NCI-H2081 treated with DMSO at 0.1 percent for 48 hours (cell line): ENCODE measurements at places on chromosomes 7 and 10.

- DNase-seq = no peak
These were observed 270.4 kb downstream of the RELN start for GRCh38 chr7:103719070-103719469.

GRCh38 chr10:117240621-117241529 lies at the start of gene SLC18A2:
Gene SLC18A2 (plus strand): TSS chr10:117241114. CDS start chr10:117241694, 580 bp downstream.
- DNase-seq = no peak

DNA sequence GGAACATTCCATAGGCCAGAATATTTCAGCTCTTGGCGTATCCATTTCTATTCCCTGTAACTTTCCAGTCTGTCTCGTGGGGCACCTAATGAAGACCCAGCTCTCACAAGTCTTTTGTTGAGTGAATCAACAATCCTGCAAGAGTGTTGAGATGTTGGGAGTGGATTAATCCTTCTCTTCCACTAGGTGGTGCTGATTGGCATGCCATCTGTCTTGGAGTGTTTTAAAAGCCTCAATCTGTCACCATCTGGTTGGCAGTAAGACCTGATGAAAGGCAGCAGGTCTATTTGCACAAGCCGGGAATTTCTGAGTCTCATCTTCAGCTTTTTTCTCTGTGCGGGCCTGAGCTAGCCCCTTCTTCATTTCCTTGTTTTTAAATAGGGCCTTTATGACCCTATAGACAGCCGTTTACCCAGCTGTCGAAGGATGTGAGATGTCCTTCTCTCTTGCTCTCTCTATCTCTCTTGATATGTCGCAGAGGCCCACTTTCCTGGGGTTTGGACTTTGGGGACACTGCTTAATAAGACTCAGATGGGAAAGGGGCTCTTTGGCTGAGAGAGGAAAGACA lies 180.5 kb downstream of the ZNF365 start:
- no peak for DNase-seq

DNA sequence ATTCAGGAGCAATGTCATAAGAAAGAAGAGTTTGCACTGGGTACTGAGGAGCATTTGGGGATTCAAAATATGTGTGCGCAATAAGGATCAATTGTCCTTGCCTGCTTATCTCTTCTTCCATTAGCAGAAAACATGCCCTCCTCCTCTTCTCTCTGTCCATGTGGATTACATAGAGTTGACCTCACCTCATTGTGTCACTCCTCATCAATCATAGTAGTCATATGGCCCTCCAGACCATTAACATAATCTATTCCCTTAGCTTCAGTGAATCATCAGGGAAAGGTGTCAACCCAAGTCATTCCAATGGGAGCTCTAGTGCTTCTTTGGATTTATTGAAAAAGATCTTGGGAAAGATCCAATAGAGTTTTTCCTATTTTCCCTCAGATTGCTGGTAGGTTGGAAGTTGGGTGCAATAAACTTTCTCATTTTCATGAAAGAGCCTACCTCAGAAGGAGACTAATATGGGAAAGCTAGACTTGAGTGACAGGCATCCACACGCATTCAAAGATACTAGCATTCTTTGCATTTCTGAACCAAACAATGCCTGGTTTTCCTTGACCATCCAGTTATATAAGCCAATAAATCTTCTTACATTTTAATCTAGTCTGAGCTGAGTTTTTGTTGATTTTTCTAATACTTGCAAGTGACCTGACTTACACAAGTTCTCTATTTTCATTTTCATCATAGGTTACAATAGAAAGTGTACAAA lies 71.5 kb upstream of the FAM13C start:
- DNase-seq = no peak

- DNase-seq = no peak
These were observed 3.9 kb upstream of the CDK6 start for GRCh38 chr7:92840316-92840715.

- DNase-seq = no peak
These were observed 75.4 kb downstream of the AFAP1L2 start for GRCh38 chr10:114328874-114329273.

- no peak for DNase-seq
These were observed 50.5 kb downstream of the POT1 start for GRCh38 chr7:124879103-124879502.

GRCh38 chr7:100087055-100087750 lies 1.6 kb upstream of the COPS6 start:
- no peak for DNase-seq

DNA sequence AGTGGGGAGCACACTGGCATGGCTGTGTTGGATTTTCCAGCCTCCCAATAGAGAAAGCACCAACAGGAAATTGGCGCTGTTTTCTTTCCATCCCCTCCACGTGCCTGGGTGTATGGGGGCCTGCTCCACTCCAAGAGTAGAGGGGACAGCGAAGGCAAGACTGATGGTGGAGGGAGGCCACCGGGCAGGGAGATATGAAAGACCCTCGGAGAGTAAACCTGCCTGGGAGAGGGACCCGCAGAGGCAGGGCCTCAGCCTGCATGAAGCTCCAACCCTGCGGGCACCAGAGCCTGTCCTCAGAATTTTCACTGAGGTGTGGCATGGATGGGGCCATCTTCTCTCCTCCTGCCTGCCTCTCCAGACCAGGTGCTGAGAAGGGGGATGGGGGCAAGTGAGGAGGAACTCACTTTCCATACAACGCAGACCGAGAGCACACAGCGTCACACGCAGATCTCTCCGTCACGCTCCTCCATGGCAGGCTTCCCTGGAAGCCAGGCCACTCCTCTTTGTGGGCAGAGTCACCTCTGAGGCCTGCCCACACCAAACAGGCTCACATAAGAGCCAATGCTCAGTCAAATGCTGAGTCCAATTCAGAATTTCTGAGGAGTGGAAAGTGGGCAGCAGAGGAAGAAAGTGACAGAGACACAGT lies 18.8 kb downstream of the ANXA11 start:
- DNase-seq = no peak

GRCh38 chr7:3082831-3083230 lies 39.2 kb upstream of the CARD11 start:
- no peak for DNase-seq

- DNase-seq = no peak
These were observed 221.3 kb upstream of the FRMD4A start for GRCh38 chr10:14552015-14552414.

DNA sequence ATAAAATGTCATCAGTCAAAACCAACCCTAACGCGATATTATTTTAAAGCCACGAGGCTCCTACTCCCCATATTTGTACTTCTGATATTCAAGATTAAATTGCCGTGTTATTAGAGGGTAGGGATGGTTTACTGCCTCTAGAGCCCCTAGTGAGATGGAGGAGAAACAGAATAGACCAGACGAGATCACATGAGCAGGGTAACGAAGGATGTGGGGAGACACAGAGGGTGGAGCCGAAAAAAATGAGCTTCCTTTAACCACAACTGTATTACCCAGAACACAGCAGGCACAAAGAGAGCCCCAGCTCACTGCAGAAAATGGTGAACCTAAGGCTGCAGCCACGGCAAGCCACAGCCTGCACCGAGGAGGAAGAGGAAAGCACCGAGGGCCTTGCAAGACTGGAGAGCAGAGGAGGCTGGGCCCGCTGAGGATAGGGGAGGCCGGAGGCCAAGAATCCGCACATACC lies 14.3 kb downstream of the ZC3HAV1 start:
- DNase-seq = no peak

GRCh38 chr7:107168233-107169119 lies at the start of gene HBP1:
Gene HBP1 (plus strand): TSS chr7:107169003. CDS start chr7:107179894, 10,891 bp downstream.
- DNase-seq = peak; percentile 100

DNA sequence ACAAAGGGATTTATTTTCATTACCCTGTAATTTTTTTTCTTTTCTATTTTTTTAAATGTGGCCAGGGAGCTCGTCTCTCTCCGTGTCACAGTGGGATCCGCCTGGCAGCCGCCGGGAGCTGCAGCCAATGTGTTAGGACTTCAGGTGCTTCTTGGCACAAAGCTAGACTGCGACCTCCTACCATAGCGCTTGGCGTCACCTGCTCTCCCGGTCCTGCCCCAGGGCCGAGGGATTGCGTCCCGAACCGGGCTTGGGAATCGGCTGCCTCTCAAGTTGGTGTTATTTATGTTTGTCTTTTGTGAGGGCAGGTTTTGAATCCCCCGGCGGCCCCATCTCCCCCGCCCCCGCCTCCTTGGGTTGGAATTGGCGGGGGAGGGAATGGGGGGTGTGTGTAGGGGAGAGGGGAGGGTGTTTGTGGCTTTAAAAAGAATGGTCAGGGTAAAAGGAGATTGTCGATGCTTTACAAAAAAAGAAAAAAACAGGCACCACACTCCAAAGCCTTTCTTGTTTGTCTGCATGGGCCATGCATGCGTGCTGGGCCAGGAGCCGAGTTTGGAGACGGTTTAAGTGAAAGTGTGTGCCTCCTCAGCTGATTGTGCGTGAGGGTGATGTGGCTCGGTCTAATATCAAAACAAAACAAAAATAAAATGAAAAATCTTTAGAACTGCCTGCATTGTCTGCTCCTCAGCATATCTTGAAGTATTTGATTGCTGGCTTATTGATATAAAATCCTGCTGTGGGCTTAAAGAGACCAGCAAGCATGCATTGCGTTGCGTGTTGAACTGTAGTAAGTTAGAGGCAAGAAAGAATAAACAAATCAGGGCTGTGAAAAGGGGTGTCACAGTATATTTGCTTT lies 1.2 kb downstream of the PPP1R9A start:
- DNase-seq = peak; percentile 50

GRCh38 chr7:94333810-94334209 lies 60.9 kb upstream of the COL1A2 start:
- no peak for DNase-seq

DNA sequence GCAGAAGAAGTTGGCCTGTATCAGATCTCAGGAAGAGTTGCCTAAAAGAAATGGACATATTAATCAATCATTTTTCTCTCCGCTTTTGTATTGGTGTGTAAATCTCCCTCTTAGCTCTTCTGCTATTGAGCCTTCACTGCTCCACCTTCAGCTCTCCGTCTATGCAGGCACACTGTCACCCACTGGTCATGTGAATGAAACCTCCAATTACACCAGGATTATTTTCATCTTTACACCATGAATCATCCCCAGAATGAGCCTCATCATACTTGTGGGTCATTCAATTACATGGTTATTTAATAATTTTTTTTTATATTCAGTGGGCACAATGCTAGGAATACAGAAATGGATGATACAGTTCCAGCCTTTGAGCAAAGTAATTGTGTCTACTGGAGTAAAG lies 92.6 kb downstream of the LRRC4 start:
- DNase-seq = no peak

DNA sequence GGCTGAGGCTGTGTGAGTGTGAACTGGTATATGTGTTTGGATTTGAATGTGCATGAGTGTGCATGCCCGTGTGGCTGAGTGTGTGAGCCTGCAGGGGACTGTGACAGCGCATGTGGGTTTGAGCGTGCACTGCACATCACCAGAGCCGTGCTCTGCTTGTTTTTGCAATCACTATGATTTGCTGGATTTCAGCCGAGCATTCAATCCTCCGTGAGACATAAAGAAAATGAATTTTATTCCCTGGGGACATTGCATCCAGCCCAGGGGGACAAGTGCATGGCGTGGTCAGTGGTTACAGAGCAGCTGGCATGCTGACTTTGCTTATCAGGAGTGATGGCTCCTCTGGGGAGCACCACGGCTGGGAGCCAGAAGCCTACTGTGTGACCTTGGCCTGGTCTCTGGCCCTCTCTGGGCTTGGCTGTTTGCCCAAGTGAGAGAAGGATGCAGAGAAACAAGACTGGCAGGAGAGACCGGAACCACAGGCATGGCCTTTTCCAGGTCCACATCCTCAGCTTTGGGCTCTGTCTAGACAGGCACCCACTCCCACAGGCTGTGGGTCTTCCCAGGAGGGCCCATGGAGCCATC lies 160.2 kb upstream of the UNC5B start:
- DNase-seq = no peak

DNA sequence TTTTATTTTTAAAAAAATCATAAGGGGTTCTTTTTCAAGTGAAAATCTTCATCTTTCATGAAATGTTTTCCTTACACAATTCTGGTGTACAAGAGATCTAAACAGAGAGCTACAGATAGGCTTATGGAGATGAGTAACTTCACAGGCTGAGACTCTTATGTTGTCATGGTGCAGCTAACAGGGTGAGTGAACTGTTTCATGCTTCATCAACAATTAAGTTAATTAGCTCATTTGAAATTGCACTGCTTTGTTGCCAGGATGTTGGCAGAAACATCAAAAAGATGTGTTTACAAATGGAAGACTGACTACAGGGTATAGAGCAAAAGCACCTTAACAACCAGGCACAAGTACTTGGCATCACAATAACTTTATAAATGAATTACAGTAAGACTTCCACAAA lies 230.8 kb downstream of the FOXP2 start:
- DNase-seq = peak; percentile 90

- peak; percentile 18 for DNase-seq
These were observed 150.1 kb upstream of the BMPER start for GRCh38 chr7:33754933-33755928.

DNA sequence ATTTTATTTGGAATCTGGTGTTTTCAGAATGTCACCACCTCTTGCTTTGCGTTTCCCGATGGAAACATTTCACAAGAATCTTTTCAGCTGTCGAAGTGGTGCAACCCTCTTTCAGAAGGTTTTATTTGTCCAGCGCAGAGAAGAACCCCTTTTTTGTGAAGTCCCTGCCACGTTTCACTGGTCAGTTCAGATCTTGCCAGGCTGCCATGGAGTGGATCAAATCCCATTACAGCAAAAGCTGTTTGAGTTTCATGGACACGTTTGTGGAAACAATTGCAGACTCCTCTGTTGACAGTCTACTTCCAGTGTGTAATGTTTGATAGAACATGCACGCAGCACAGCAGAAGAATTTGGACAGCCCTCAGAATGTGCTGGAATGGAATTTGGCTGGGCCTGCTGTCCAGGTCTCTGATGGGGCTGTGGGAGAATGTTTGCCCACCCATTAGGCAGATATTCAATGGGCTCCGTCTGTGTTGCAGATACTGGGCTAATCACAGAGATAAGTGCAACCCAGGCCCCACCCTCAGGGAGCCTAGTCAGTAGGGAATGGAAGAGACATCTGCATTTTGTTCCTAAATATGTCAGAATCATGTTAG lies 143.2 kb downstream of the GRK5 start:
- no peak for DNase-seq

- DNase-seq = no peak
These were observed 260.3 kb downstream of the SNX13 start for GRCh38 chr7:17680026-17680425.

- no peak for DNase-seq
These were observed 691.5 kb upstream of the LRRN3 start for GRCh38 chr7:110399421-110399820.

- DNase-seq = peak; percentile 34
These were observed 43.0 kb downstream of the TMEM130 start for GRCh38 chr7:98826811-98827231.

DNA sequence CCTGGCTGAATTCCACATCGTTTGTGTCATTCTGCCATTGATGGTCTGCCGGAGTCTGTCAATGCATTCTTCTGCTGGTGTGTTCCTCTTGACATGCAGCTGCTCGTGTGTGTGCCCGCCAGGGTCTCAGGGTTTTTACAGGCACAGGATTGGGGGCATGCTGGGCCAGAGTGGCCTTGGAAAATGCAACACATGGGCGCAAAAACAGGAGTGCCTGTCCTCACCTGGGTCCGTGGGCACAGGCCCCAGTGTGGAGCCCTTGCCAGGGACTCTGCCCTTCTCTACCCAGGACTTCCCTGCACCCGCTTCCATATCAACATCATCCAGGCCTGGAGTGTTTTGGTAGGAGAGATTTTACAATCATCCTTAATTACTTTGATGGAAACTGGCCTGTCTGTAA lies 340.7 kb downstream of the KIF20B start:
- no peak for DNase-seq

GRCh38 chr7:142454862-142455261 lies 197.0 kb upstream of the PRSS58 start:
- no peak for DNase-seq

- no peak for DNase-seq
These were observed 337.8 kb downstream of the NRG3 start for GRCh38 chr10:82212753-82213152.
